ENCODE measurements at places on chromosomes 12 and 14.

- no peak for DNase-seq
Measured at GRCh38 chr12:98514982-98515286, 456 bp upstream of the TMPO start.

GRCh38 chr14:53979747-53980642, 23.4 kb upstream of the BMP4 start:
- peak; percentile 64 for DNase-seq

DNA sequence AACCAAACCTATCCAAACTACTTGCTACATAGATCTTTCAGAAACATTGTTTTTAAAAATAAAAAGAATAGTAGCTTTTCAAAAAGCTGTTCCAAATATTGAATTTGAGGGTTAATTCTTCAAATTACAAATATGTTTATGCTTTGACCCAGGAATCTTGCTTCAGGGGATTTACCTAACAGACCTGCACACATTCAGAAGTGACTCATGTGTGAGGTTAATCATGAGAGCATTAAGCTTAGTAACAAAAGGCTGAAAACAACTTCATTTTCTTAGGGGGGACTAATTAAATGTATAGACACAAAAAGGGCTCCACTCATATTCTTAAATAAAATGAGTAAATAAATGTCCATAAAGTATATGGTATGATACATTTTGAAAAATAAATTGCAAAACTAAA, 672.4 kb upstream of the FLRT2 start:
- peak; percentile 35 for DNase-seq

DNA sequence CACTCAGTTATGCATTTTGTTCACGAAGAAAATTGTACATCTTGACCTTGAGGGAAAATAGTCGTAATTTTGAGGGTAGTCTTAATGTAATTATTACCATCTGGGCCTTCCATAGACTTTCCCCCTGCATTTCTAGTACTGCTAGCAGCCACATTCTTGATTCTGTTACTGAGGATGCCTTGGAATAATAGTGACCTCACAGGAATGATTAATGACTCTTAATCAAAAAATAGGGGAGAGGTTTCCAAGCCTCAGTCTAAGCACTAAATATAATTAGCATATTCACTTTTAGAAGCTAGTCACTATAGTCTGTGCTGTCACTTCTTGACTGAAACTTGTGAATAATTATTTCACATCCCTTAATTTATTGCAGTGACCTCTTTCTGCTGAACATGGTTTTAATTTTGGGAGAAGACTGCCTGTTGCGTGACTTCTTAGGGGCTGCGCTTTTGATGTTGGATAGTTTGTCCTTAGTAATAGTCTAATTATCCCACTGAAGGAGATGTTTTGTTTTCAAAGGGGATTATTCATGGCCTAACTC, 400.5 kb downstream of the ADAMTS20 start:
- DNase-seq = no peak

GRCh38 chr14:57390037-57390805, at the start of gene NAA30:
TSS of gene NAA30 (plus strand) at chr14:57390586. CDS start at chr14:57390958, 372 bp downstream.
- peak; percentile 93 for DNase-seq

- no peak for DNase-seq
Measured at GRCh38 chr12:113133036-113133435, 2.5 kb downstream of the RASAL1 start.

- no peak for DNase-seq
Measured at GRCh38 chr14:71452987-71453386, 479.2 kb upstream of the RGS6 start.

- DNase-seq = peak; percentile 83
Measured at GRCh38 chr12:50581226-50582184, 76.7 kb downstream of the DIP2B start.

DNA sequence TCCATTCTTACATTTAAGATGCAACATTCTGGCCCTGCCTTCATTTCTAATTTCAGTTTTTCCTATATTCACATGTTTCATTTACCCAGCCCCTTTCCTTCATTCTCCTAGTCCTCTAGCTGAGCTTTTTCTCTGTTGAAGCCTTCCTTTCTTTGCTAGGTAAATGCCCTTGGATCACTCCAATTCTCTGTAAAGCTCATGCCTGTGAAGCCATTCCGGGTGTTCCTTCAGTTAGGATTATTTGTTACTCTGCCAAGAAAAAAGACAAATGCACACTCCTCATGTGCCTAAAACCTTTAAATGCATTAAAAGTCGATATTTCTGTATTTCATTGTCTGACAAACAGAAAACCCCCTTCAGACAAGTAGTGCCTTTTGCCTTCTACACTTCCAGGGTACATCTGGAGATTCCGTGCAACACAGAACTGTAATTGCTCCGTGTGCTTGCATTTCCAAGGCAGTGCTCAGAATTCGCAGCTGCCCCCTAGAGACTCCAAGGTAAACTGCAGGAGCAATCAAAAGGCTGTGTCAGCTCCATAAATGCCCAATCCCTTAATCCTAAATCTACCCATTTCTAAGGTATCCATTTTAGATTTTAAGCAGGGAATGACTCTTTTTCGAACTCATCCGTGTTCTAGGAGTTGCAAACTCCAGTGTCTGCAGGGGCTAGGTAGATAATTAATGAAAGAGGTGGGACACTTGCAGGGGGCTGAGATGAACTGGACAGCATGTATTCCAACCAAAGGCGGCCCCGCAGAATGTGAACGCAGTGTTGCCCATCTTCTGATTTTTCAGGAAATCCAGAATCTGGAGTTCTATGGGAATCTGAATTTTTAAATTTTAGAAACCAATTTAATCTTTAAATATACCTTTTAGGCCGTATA, 320.2 kb downstream of the GRIN2B start:
- DNase-seq = peak; percentile 41

- DNase-seq = no peak
Measured at GRCh38 chr12:74790931-74791330, 253.3 kb downstream of the ATXN7L3B start.

DNA sequence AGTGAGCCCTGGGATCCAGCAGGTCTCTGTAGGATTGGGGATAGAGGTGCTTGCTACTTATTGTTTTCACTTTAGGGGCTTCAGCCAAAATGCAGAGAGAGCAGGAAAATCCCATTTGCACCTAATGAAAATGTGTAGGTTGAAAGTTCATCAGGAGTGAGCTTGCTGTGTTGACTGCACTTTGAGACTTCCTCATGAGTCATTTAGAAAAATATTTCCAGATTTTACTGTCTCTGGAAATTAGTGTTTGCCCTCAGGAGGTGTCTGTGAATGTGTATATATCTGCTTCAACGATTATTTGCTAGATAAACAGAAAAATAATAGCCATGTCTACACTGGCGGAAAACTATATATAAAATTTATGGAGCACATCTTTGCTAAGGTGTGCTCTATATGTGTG, 159.3 kb downstream of the CAND1 start:
- no peak for DNase-seq

GRCh38 chr14:40417777-40418401, 985.7 kb upstream of the FBXO33 start:
- no peak for DNase-seq

GRCh38 chr14:103099081-103099732, 4.7 kb downstream of the EXOC3L4 start:
- DNase-seq = no peak
